ENCODE measurements at places on chromosomes 11 and 22.

DNA sequence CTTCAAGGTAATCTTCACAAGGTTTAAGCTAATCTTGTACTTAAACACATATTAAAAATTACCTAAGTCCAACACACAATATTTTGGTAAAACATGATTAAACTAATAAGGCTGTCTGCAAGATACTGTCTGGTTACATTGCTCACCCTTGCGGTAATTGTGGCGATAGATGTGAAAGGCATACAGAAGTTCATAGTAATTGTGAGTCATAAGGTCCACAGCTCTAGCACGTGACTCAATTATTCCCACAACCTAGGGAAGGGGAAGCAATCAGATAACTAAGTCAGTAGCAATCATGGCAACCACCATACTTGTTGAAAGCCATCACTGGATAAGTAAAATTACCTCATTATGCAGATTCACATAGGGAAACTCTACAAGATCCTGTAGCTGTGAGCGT, 30.5 kb upstream of the FNBP4 start:
- DNase-seq = no peak

DNA sequence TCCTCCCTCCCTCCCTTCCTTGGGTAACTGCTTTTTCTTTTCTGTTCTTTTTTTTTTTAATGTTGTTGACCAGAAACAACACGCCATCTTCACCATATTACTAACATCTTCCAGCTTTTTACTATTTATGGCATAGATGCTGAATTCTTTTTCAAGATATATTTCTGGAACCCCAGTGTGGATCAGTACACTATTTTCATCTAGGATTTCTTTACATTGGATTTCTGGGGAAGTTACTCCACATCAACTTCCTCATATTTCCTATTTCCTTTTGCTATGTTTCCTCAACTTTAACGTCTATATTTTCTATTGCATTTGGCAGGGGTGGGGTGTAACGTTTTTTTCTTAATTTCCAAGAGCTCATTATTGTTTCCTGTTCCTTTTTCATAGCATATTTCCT, 7.0 kb downstream of the PGM2L1 start:
- no peak for DNase-seq

DNA sequence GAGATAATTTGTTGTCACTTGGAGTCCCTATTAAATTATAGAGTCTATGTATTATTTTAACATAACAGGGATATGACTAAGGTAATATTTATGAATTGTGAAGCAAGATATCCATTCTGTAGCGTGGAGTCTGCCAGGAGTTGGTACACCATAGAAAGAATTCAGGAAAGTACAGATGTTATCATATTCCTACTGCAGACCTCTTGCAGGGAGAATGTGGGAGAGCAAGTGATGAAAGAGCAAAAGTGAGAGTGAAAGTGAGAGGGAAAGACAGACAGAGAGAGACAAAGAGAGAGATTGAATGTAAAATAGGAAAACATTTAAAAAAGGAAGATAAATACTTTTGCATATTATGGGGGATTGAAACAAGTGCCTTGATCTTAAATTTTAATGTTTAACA, 468.8 kb downstream of the CNTN5 start:
- no peak for DNase-seq

DNA sequence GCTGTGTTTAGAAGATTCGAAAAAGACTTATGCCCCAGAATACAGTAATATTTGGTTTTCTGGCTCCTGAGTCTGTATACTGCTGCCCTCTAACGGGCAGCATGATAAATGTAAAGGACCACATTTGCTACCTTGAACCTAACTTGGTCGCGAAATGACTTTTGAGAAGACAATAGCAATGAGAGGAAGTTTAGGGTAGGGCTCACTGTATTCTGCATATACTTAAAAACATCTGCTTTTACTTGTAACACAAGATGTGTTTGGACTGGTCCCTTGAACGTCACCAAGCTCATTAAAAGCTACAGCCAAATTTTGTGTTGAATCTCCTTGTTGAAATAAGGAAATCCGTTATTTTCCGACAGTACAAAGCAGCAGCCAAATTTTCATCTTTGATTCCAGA, 309.1 kb downstream of the SWAP70 start:
- DNase-seq = no peak

- no peak for DNase-seq
These were observed 9.5 kb upstream of the GGA1 start for GRCh38 chr22:37599153-37599552.

DNA sequence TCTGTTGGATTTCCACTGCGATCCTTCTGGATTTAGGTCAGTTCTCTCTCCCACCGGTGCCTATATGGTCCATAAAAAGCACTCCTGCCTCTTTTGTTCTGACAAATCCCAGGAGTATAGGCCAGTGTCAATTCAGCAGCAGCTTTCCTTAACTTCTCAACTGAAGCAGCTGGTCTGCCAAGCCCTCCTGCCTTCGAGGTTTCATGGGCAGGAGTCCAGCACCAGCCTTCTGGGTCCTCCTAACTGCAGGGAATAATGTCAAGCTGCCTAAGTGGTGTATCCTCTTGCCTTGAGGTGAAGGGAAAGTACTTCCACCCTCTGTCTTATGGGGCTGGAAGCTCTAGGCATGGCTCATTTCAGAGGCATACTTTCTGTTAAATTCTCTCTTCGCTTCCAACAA, 149.4 kb upstream of the NCAM1 start:
- no peak for DNase-seq

DNA sequence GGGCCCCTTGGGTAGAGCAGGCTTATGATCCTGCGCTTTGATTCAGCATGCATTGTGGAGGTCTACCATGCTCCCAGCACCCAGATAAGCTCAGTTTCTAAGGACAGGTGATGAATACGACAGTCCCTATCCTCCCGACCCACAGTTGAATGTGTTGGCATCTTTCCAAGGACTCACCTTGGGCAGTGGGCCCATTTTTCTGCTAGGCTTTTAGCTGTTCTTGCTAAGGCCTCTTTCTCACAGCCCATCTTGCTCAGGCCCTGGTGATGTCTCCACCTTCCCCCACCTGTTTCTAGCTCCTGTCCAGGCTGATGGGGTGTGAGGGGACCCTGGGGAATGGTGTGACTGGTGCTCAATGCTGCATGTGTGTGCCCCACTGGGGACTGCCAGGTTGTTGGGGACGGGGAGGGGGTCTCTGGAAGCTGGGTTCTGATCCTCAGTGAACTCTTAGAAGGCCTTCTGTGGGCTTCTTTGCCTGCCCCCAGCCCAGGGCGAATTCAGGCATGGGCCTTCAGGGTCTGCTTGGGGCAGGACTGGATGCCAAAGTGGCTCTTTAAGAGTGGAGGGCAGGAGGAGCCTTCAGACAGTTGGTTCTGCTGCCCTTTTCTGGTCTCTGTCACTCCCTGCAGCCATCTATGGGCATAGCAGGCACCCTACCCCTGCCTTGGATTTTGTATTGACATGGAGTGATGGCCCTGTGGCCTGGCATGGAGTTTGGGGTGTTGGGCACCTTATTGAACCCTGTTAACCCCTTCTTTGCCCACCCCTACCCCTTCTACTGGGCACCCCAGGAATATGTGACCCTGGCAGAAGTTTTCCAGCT, 33.1 kb downstream of the PHLDB1 start:
- no peak for DNase-seq

DNA sequence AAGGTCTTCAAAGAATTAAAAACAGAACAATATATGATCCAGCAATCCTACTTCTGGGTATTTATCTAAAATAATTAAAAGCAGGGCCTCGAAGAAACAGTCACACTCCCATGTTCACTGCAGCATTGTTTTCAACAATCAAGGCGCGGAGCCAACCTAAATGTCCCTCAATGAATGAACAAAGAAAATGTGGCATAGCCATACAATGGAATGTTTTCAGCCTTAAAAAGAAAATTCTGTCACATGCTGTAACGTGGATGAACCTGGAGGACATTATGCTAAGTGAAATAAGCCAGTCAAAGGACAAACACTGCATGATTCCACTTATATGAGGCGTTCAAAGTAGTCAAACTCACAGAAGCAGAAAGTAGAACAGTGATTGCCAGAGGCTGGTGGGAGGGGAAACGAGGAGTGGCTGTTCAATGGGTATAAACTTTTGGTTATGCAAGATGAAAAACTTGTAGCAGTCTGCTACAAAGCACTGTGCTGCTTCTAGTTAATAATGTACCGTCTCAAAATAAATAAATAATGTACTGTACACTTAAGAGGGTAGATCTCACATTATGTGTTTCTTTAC, 41.2 kb downstream of the SNX19 start:
- DNase-seq = no peak

GRCh38 chr22:17732251-17732854, 41.9 kb downstream of the BID start:
- DNase-seq = no peak

DNA sequence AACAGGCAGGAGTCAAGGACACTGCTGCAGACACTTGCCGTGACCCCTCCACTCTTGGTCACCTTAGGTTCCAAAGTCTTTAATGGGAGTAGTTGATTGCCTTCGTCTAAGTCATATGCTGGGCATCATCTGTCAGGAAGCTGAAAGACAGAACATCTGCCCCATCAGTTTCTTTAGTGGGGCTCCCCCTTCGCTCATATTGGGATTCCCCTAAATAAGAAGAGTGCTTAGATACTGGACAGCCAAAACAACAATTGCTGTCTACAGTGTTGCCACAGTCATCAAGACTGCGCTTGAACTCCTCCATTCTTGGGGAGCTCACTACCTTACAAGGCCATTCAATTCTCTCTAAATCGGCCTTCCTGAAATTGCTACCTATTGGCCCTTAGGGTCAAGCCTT, 58.5 kb downstream of the UBASH3B start:
- no peak for DNase-seq

DNA sequence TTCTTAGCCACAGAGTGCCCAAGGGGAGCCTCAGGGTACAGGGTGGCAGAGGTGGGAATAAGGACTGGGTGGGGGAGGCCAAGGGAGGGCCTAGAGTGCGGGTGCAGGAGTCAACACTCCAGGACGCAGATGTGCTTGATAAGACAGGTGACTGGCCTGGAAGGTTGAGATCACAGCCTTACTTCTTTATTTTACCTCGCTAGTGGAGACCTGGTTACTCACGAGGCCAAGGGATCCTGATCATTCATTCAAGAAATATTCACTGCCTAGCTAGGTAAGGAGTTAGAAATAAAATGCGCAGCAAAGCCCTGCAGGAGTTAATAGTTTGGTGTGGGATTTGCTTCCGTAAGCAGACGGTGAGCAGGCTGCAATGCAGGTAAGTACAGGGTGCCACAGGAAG, 13.2 kb upstream of the PEX26 start:
- DNase-seq = no peak

- DNase-seq = no peak
These were observed 38.4 kb upstream of the EMID1 start for GRCh38 chr22:29167032-29167911.

- no peak for DNase-seq
These were observed 30.6 kb downstream of the IGHMBP2 start for GRCh38 chr11:68934321-68934645.

Data from ELF-1 (cell line).